ENCODE measurements at places on chromosomes 2 and 18. TPM values are rescaled to one million over a fixed set of nuclear protein-coding genes. Genes with fewer than 3 reads are reported as not detected.

- DNase-seq = peak; percentile 78
Observed at GRCh38 chr2:237488295-237488694, 1.2 kb downstream of the MLPH start.

DNA sequence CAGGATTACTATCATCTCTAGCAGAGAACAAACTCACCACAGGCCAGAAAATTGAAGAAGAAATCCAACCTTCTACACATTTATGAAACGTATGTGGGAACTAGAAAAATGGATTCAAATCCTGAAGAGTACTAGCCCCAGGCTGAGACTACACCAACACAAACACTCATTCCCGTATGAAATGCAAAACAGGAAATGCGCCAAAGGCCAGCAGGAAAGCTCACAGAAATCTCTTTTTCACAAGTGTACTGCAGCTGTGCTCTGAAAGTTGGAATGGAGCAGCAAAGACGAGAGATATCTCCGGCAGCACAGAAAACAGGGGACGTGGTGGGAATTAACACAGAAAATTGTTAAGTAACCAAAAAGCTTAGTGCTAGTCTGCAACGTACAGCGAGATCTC, 913.5 kb downstream of the TDRD15 start:
- no peak for DNase-seq

DNA sequence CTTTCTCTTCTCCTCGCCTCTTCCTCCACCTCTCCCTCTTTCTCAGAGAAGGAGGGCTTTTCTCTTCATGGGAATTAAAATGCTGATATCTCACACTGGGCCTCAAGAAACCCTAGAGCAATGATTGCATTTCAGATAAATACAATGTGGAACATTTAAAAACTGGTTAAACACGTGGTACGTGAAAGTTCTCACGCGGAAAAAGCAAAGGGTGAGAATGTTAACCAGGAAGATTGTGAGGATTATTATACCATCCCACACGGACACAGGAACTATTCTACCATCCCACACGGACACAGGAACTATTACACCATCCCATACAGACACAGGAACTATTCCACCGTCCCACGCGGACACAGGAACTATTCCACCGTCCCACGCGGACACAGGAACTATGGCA, 182.4 kb downstream of the TMEM18 start:
- no peak for DNase-seq

DNA sequence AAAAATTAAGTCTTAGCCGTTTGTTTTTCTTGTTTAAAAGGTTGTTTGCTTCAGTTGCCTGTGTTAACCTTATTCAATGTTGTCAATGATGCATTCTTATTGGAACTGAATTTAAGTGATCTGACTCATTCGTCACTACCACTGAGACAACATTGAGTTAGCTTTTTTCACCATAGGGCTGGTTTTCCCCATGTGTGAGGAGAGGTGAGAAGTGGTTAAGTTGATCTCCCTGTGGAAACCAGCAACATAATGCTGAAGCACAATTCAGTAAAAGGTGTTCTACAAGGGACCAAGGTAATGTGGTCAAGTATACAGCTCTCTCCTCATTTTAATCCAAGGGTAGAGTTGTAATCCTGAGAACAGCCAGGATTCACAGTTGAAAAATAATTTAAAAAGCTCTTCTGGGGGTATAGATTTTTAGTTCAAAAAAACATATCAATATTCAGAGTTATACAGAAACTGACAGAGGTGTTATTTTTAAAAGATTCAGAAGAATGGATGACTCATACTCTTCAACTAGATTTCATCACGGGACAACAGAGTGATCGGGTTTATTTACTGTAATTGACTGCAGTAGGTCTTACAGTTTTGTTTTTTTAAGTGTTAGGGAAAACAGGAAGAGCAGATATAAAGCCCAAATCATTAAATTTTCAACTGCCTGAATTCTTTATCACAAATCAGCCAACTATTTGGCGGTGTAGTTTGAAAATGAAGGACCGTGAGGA, 12.6 kb downstream of the NOP58 start:
- peak; percentile 54 for DNase-seq

DNA sequence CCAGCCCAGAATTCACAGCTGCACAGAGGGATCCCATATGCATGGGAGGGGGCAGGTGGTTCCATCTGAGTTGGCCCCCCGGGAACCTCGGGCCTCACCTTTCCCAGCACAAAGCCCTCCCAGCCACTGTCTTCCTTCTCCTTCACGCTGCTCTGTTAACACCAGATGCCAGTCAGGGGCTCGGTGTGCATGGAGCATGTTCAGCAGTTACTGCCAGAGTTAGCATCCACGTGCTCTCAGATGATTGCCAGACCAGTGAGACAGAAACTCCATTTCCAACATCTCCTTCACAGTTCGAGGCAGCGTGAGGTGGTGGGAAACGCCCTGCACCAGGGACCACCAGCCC, 101.0 kb downstream of the PTGR3 start:
- DNase-seq = no peak

- DNase-seq = no peak
Observed at GRCh38 chr2:212794471-212794870, 255.9 kb upstream of the ERBB4 start.

DNA sequence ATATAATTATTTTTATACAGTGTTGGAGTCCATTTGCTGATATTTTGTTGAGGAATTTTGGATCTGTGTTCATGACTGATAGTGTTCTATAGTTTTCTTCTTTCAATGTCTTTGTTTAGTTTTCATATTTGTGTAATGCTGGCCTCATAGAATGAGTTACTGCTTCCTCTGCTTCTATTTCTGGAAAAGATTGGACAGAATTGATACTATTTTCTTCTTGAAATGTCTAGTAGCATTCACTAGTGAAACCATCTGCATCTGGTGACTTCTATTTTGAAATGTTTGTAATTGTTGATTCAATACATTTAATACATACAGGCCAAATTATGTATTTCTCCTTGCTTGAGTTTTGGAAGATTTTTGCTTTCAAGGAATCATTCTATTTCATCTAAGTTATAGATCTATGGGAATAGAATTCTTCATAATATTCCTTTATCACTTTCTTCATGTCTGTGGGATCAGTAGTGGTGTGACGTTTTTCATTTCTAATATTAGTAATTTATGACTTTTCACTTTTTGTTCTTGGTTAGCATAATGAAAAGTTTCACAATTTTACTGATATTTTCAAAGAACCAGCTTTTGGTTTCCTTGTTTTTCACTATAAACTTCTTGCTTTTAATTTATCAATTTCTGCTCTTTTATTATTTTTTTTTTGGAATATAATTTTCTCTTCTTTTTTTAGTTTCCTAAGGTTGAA, 509.9 kb upstream of the VRK2 start:
- no peak for DNase-seq

DNA sequence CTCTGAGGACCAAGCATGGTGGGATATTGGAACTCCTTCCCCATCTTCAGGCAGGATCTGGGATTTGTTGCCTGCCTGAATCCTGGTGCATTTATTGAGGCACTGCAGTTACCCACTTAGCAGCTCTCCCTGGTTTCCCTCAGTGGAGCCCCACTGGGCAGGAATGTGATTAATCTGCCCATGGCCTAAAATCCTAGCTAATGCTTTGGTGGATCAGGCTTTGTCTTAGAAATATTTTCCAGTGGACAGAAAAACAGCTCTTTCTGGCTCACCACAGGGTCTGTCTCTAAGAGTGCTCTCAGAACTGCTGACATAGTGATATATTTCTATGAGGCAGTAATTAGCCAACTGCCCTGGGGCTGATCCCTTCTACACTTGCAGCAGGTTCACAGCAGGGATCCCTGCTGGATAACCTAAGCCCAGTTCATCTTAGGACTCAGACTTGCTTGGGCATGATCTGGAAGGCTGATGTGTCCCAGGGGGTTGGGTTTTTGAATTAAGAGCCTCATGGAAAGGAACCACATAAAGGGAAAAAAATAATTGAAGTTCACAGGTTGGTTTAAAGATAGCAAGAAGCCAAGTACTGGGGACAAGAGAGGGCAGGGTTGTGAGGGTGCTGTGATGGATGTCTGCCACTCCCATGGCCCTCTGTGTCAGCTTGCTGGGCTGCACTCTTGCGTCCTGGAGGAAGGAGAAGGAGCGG, 44.3 kb upstream of the ZDBF2 start:
- no peak for DNase-seq

GRCh38 chr2:37837628-37838328, 87.3 kb upstream of the RMDN2 start:
- no peak for DNase-seq

GRCh38 chr2:12923907-12924610, 207.3 kb downstream of the TRIB2 start:
- no peak for DNase-seq

- peak; percentile 98 for DNase-seq
Observed at GRCh38 chr2:101120124-101120996, 30.8 kb downstream of the TBC1D8 start.

DNA sequence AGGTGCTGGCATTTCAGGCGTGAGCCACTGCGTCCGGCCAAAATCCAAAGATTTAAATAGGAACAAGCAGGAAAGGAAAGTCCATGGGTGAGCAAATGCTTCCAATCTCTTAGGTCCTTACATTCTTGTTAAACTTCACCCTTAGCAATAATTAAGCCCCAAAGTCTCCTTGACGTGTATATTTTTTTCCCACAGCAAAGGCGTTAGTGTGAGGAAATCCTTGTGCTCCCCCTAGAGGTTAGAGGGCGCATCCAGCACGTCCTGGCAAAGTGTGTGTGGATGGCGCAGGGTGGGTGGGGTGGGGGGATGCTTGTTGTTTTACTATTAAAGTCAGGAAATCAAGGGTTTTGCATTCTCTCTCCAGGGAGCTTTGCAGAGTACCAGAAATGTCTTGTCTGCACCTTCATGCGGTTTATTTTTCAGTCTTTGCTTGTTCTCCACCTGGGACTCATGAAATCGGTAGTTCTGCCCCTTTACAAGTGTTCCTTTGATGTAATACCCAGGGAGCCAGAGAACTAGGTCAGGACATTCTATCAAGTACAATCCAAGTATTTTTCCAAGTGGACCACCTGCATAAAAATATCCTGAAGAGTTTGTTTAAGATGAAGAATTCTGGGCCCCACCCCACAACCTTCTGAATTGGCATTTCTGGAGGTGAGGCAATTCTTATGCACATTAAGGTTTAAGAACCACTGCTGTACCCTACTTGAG, 22.2 kb upstream of the ITSN2 start:
- DNase-seq = peak; percentile 65

- DNase-seq = no peak
Observed at GRCh38 chr2:130997198-130997597, 96.1 kb downstream of the FAM168B start.

- no peak for DNase-seq
Observed at GRCh38 chr2:10716581-10716980, 4.8 kb upstream of the ATP6V1C2 start.

DNA sequence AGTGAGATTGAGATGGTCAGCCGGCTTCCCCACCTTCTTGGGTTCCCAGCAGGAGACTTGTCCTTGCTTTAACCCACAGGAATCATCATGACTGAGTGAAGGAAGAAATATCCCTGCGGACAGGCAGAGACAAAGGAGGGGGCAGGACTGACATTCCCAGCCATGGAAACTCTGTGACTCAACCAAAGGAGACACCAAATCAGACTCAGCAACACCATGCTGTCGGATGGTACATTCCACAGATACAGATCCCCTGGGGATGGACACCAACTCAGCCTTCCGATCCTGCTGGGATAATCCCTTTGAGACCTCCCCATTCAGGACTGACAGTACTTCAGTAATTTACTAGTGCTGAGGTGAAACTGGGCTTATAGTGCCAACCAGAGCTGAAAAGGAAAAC, 518.3 kb downstream of the XIRP2 start:
- peak; percentile 52 for DNase-seq

DNA sequence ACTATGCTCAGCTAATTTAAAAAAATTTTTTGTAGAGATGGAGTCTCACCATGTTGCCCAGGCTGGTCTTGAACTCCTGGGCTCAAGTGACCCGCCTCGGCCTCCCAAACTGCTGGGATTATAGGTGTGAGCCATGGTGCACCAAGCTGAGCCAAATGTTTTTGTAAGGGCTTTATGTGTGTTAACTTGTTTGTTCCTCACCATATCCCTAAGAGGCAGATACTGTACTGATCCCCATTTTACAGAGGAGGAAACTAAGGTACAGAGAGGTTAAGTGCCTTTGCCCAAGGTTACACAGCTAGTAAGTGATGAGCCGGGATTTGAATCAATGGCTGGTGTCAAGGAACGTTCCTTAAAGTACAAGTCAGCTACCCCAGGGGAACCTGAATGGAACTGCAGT, 85.3 kb upstream of the KLF7 start:
- no peak for DNase-seq

DNA sequence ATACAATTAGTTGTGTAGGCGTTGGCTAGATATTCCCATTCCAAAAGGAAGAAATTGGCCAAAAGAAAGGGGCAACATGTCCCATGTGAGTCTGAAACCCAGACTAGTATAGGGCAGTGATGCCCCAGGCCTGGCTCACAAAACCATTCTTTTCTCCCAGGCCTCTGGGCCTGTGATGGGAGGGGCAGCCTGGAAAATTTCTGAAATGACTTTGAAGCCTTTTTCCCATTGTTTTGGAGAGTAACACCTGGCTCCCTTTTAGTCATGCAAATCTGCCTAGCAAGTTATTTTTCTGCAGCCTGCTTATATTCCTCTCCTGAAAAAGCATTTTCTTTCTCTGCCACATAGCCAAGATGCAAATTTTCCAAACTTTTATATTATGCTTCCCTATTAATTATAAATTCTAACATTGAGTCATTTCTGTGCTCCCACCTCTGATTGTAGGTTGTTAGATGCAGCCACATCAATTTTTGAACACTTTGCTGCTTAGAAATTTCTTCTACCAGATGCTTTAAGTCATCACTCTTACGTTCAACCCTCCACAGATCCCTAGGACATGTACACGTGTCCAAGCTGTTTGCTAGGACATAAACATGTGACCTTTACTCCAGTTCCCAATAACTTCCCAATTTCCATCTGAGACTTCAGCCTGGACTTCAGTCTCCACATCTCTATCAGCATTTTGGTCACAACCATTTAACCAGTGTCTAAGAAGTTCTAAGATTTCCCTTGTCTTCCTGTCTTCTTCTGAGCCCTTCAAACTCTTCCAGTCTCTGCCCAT, 76.1 kb upstream of the MC4R start:
- DNase-seq = no peak

DNA sequence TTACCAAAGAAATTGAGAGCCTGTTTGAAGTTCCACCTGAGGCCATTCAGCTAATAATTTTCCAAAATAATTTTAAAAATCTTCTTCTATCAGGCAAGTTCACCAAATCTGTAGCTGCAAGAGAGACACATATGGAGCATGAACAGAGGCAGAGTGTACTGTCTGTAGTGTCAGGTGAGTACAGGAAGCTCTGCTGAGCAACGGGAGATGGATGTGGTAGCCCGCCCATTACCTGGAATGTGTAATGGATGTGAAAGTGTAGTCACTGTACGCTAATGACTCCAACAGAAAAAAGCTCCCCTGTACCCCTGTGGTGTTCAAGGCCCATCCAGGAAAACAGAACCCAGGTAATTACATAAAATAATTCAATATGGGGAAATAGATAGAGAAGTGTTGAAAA, 311.5 kb downstream of the LRRTM4 start:
- no peak for DNase-seq

ITGB6 gene
- 0.10 TPM for total RNA-seq

GNAL gene
- not detected for total RNA-seq

TNS1 gene
- total RNA-seq = 2.5 TPM

PSMA8 gene
- total RNA-seq = not detected

PLB1 gene
- total RNA-seq = 1.6 TPM

FTCDNL1 gene
- 3.1 TPM for total RNA-seq

All from RPMI7951 (cell line).